ENCODE measurements at places on chromosomes 16 and 17.

- DNase-seq, result no peak
These were observed 146.0 kb downstream of the FTO start for GRCh38 chr16:53849994-53850393.

DNA sequence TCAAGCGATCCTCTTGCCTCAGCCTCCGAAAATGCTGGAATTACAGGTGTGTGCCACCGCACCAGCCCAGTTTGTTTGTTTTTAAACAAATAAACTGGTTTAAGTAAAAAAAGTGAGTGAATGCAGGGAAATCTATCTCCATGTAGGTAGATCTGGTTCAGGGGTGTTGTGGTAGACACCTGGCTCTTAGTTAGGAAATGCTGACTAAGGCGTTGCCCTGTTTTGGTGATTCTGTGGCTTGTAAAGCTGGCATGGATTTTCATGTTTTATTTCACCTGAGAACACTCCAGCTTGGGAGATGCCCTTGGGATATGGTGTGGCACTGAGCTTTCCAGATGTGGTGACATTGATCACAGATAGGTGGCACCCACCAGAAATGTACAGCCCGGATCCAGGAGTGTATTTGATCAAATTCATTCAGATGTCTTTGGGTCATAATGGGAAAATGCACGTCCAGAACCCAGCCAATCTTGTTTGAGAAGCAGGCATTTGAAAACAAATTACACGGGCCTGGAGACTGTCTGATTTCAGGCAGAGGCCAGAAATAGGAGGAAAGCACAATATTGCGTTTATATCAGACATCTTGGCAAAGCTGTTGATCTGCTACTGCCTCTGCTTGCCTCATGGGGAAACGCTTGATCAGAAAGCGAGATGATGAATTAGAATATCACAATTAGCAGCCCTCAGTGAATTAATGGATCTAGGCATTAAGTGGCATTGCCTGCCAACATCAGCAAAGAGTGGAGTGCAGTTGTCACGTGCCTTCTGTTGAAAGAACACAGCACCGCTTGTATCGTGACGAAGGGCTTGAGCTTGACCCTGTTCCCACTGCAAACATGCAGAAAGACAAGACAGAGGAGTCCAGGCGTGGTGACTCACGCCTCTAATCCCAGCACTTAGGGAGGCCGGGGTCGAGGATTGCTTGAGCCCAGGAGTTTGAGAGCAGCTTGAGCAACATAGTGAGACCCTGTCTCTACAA lies 7.3 kb upstream of the IL34 start:
- DNase-seq, result no peak

- DNase-seq, result no peak
These were observed 37.2 kb downstream of the MYH10 start for GRCh38 chr17:8593276-8593675.

GRCh38 chr16:83713597-83713996 lies 94.2 kb upstream of the HSBP1 start:
- no peak for DNase-seq

DNA sequence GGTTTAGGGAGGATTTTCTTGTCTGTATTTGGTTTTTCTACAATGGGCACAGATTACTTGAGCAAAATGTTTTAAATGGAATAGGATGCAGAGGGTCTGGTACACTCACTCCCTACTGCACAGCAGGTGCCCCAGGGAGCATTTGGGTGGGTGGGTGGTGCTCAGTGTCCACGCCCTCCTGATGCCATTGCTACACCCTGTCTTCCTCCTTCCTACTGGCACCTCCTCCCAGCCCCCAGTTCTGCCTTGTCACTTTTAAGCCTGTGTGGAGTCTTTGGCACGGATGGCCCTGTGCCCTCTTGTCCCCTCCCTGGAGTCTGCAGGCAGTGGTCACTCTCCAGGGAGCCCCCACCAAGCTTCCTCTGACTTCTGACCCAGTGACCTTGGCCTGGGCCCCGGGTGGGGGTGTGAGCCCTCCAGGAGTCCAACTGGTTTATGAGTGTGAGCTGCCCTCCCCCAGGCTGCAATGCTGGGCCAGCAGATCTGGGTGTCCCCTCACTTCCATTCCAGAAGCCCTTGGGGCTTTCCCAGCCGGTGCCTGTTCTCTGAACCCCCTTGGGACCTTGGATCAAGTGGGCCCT lies 15.5 kb downstream of the LLGL2 start:
- DNase-seq, result no peak

- DNase-seq, result no peak
These were observed 87.6 kb downstream of the HS3ST2 start for GRCh38 chr16:22901563-22901962.

- DNase-seq, result no peak
These were observed 167.7 kb downstream of the XYLT1 start for GRCh38 chr16:17303101-17303500.

Data from stimulated activated CD4-positive, alpha-beta T cell treated with anti-CD3 and anti-CD28 coated beads, Interleukin-4, amount 100 ng/mL, for 24 hours (primary cell).